ENCODE measurements at places on chromosomes 1 and 21.

GRCh38 chr1:85417017-85417416 is 47.9 kb downstream of the DDAH1 start:
- no peaks in the 10 kb centered on the region for H3K36me3 ChIP-seq
- no peak for DNase-seq
- no peak overlapping the region for H3K27ac ChIP-seq
- no peaks in the 10 kb centered on the region for H3K27me3 ChIP-seq
- H3K4me3 ChIP-seq, result no peak overlapping the region

- H3K36me3 ChIP-seq, result no peaks in the 10 kb centered on the region
- H3K27me3 ChIP-seq, result peaks cover 15% of the 10 kb centered on the region
Observed at GRCh38 chr1:162293073-162293692, 83.5 kb downstream of the SPATA46 start.

GRCh38 chr1:106921186-106921585 is 135.3 kb upstream of the PRMT6 start:
- DNase-seq, result no peak
- no peaks in the 10 kb centered on the region for H3K4me1 ChIP-seq
- H3K36me3 ChIP-seq, result no peaks in the 10 kb centered on the region
- no peak overlapping the region for H3K4me3 ChIP-seq
- H3K27ac ChIP-seq, result no peak overlapping the region
- no peaks in the 10 kb centered on the region for H3K27me3 ChIP-seq

DNA sequence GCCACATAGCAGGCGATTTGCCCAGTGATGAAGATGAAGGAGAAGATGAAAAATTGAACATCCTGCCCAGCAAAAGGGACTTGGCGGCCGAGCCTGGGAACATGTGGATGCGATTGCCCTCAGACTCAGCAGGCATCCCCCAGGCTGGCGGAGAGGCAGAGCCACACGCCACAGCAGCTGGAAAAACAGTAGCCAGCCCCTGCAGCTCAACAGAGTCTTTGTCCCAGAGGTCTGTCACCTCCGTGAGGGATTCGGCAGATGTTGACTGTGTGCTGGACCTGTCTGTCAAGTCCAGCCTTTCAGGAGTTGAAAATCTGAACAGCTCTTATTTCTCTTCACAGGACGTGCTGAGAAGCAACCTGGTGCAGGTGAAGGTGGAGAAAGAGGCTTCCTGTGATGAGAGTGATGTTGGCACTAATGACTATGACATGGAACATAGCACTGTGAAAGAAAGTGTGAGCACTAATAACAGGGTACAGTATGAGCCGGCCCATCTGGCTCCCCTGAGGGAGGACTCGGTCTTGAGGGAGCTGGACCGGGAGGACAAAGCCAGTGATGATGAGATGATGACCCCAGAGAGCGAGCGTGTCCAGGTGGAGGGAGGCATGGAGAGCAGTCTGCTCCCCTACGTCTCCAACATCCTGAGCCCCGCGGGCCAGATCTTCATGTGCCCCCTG is 3.3 kb downstream of the ZBTB18 start:
- H3K4me1 ChIP-seq, result peaks cover 22% of the 10 kb centered on the region
- H3K36me3 ChIP-seq, result peaks cover 4% of the 10 kb centered on the region
- no peak overlapping the region for H3K27ac ChIP-seq
- no peak for DNase-seq

- peaks cover 5% of the 10 kb centered on the region for H3K27me3 ChIP-seq
- no peak for DNase-seq
- H3K27ac ChIP-seq, result no peak overlapping the region
- H3K36me3 ChIP-seq, result no peaks in the 10 kb centered on the region
- no peak overlapping the region for H3K4me3 ChIP-seq
- no peaks in the 10 kb centered on the region for H3K4me1 ChIP-seq
Observed at GRCh38 chr1:5492846-5493245, 499.4 kb downstream of the NPHP4 start.

- H3K4me3 ChIP-seq, result no peak overlapping the region
- no peak for DNase-seq
- H3K4me1 ChIP-seq, result peaks cover 18% of the 10 kb centered on the region
- no peaks in the 10 kb centered on the region for H3K36me3 ChIP-seq
- no peak overlapping the region for H3K27ac ChIP-seq
Observed at GRCh38 chr1:116164150-116164549, 53.0 kb downstream of the MAB21L3 start.

GRCh38 chr1:163085041-163085903 is 16.1 kb downstream of the RGS4 start:
- peaks cover 4% of the 10 kb centered on the region for H3K27me3 ChIP-seq
- H3K4me1 ChIP-seq, result no peaks in the 10 kb centered on the region
- no peak overlapping the region for H3K4me3 ChIP-seq

DNA sequence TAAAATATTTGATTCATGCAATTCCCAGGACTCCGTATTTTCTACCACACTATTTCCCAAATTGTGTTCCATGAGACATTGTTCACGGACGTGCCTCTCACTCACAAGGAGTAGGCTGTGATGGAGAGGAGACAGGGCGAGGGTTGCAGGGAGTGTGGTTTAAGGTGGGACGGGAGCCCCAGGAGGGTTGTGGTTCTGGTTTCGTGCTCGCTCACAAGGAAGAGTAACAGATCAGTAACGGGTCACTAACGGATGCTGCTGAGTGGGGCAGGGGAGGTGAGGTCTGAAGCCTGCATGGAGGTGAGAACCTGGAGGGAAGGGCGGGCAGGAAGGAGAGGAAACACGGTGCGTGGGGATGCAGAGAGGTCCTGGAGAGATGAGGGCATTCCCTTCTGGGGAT is 28.8 kb downstream of the TFF3 start:
- no peaks in the 10 kb centered on the region for H3K27me3 ChIP-seq
- H3K4me3 ChIP-seq, result peak overlapping the region; percentile 26
- H3K27ac ChIP-seq, result peak overlapping the region; percentile 34
- peak; percentile 52 for DNase-seq
- peaks cover 25% of the 10 kb centered on the region for H3K4me1 ChIP-seq

GRCh38 chr1:51592711-51593110 is 24.2 kb upstream of the OSBPL9 start:
- H3K36me3 ChIP-seq, result no peaks in the 10 kb centered on the region
- DNase-seq, result no peak
- H3K4me1 ChIP-seq, result no peaks in the 10 kb centered on the region
- H3K27ac ChIP-seq, result no peak overlapping the region

GRCh38 chr1:180275726-180276125 is 45.7 kb downstream of the LHX4 start:
- peaks cover 24% of the 10 kb centered on the region for H3K36me3 ChIP-seq
- no peaks in the 10 kb centered on the region for H3K27me3 ChIP-seq
- no peak overlapping the region for H3K4me3 ChIP-seq
- no peak for DNase-seq
- peaks cover 8% of the 10 kb centered on the region for H3K4me1 ChIP-seq

DNA sequence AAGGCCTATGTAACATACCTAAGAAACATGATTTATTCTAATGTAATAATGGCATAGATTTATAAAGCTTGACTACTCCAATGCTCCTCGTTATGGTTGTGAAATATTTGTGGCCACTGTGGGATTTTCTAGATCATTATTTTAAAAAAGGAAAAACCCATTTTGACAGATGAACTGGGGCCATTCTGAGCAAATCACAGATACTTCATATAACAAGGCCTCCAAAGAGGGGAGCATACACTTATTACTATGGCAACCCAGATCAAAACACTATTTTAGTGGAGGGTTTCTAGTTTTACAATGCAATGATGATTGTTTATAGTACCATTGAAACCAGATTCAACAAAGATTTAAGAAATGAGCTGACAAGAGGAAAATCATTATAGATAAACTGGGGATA is 346.6 kb downstream of the ZNF326 start:
- H3K4me3 ChIP-seq, result no peak overlapping the region
- no peaks in the 10 kb centered on the region for H3K36me3 ChIP-seq
- DNase-seq, result no peak
- H3K4me1 ChIP-seq, result no peaks in the 10 kb centered on the region

GRCh38 chr1:43452789-43453441 is 816 bp downstream of the HYI start:
- peak overlapping the region; percentile 43 for H3K4me3 ChIP-seq
- H3K4me1 ChIP-seq, result peaks cover 13% of the 10 kb centered on the region
- peaks cover 28% of the 10 kb centered on the region for H3K36me3 ChIP-seq

- no peaks in the 10 kb centered on the region for H3K36me3 ChIP-seq
- no peak for DNase-seq
- H3K4me3 ChIP-seq, result no peak overlapping the region
- H3K27ac ChIP-seq, result no peak overlapping the region
- H3K27me3 ChIP-seq, result no peaks in the 10 kb centered on the region
- H3K4me1 ChIP-seq, result peaks cover 4% of the 10 kb centered on the region
Observed at GRCh38 chr1:236301958-236302335, 20.2 kb upstream of the ERO1B start.

- H3K27me3 ChIP-seq, result no peaks in the 10 kb centered on the region
- peak; percentile 29 for DNase-seq
- peaks cover 40% of the 10 kb centered on the region for H3K4me1 ChIP-seq
- peak overlapping the region; percentile 67 for H3K27ac ChIP-seq
- peak overlapping the region; percentile 66 for H3K4me3 ChIP-seq
- peaks cover 15% of the 10 kb centered on the region for H3K36me3 ChIP-seq
Observed at GRCh38 chr1:15417059-15417934, 7.6 kb downstream of the EFHD2 start.

DNA sequence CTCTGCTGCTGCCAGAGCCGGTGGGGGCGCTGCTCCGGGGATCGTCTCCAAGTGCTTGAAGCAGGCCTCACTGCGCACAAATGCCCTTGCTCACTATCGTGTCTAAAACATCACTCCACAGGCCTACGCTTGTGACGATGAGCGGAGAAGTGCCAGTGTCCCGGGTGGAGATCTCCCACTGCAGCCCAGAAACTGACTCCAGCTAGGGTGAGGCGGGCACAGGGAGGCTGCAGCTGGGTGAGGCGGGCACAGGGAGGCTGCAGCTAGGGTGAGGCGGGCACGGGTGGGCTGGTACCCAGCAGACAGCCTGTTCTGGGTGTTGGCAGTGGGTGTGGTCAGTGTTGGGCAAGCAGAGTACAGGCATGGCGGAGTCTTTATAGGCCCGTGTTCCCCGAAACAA is 22.7 kb upstream of the PDXK start:
- H3K27ac ChIP-seq, result no peak overlapping the region
- no peaks in the 10 kb centered on the region for H3K27me3 ChIP-seq
- H3K36me3 ChIP-seq, result peaks cover 47% of the 10 kb centered on the region
- no peak for DNase-seq
- no peaks in the 10 kb centered on the region for H3K4me1 ChIP-seq

- H3K36me3 ChIP-seq, result no peaks in the 10 kb centered on the region
- no peak for DNase-seq
- H3K4me1 ChIP-seq, result no peaks in the 10 kb centered on the region
- no peaks in the 10 kb centered on the region for H3K27me3 ChIP-seq
Observed at GRCh38 chr21:18269856-18270255, 25.2 kb downstream of the CHODL start.

DNA sequence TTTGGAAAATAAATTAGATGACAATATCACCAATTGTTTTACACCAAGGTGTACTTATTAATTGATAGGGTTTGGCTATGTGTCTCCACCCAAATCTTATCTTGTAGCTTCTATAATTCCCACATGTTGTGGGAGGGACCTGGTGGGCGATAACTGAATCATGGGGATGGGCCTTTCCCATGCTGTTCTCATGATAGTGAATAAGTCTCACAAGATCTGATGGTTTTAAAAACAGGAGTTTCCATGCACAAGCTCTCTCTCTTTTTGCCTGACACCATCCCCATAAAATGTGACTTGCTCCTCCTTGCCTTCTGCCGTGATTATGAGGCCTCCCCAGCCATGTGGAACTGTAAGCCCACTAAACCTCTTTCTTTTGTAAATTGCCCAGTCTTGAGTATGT is 131.0 kb upstream of the LMO4 start:
- no peak overlapping the region for H3K27ac ChIP-seq
- peaks cover 26% of the 10 kb centered on the region for H3K27me3 ChIP-seq
- H3K4me3 ChIP-seq, result no peak overlapping the region
- no peaks in the 10 kb centered on the region for H3K36me3 ChIP-seq
- peaks cover 8% of the 10 kb centered on the region for H3K4me1 ChIP-seq

- H3K4me3 ChIP-seq, result no peak overlapping the region
- no peak for DNase-seq
- H3K4me1 ChIP-seq, result no peaks in the 10 kb centered on the region
- no peaks in the 10 kb centered on the region for H3K27me3 ChIP-seq
- H3K36me3 ChIP-seq, result peaks cover 28% of the 10 kb centered on the region
Observed at GRCh38 chr1:100482167-100482566, 55.8 kb upstream of the GPR88 start.

- H3K4me1 ChIP-seq, result peaks cover 11% of the 10 kb centered on the region
- DNase-seq, result no peak
- peak overlapping the region; percentile 49 for H3K4me3 ChIP-seq
- H3K27me3 ChIP-seq, result peaks cover 76% of the 10 kb centered on the region
Observed at GRCh38 chr1:47708019-47708535, 270.2 kb downstream of the FOXD2 start.

DNA sequence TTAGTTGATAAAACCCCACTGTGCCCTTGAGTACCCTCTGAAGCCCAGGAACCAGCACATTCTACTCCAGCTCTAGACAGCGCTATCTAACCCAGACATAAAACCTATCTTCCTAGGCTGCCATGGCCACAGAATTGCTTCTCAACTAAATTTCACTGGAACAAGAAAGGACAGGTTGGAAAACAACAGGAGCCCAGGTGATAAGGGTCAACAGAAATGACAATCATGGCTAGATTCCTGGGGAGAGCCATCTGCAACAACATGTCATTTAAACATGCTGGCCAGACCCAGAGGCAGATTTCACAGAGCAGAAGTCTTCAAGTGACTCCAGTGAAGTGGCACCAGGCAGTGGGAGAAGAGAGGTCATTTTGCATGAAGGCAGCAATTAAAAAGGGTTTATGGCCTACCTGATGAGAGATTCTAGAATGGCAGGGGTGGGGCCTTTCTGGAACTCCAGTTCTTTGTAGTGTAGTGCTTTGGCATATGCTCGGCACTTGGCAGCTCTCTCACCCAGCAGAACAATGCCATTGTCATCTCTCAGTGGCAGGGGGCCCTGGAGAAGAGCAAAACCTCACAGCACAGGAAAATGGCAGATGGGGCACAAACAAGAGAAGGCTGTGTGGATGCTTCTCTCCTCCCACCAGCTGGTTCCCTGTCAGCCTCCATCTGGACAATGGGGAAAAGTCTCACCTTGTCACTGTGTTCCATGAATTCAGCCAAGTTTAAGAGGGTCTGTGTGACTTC is 9.9 kb downstream of the ANGPTL7 start:
- H3K36me3 ChIP-seq, result peaks cover 48% of the 10 kb centered on the region
- H3K27me3 ChIP-seq, result no peaks in the 10 kb centered on the region
- no peak overlapping the region for H3K4me3 ChIP-seq

GRCh38 chr1:155078469-155079209 is at the start of gene EFNA3:
TSS of gene EFNA3 (plus strand) at chr1:155078837. CDS start at chr1:155078942, 105 bp downstream.
- H3K4me3 ChIP-seq, result peak within 1 kb of the TSS; percentile 81
- peaks cover 38% of the 10 kb centered on the region for H3K27me3 ChIP-seq
- H3K36me3 ChIP-seq, result peaks cover 1% of the 10 kb centered on the region
- H3K27ac ChIP-seq, result peak within 1 kb of the TSS; percentile 60
- H3K4me1 ChIP-seq, result peaks cover 63% of the 10 kb centered on the region
- DNase-seq, result no peak

- H3K27ac ChIP-seq, result no peak overlapping the region
Observed at GRCh38 chr1:33468531-33468930, 3.9 kb upstream of the ZSCAN20 start.

DNA sequence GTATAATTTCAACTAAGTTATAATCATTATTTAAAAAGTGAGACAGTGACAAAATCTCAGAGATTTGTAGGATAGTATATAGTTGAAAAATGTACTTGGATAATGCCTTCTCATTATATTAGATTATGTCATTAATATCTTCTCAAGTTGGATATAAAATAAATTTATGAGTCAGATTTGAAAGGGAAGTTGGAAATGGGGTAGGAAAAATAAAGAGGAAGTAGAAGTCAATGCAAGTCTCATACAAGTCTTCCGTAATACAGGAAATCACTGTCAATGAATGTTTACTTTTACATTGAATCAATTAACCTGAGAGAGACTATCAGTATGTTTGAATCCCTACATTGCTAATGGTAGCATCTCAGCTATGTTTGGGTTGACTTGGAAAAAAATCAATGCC is 16.2 kb upstream of the RNPC3 start:
- peaks cover 3% of the 10 kb centered on the region for H3K4me1 ChIP-seq
- no peak overlapping the region for H3K27ac ChIP-seq
- peaks cover 10% of the 10 kb centered on the region for H3K36me3 ChIP-seq
